ENCODE measurements at places on chromosomes 5 and 9.

GRCh38 chr5:141488591-141489561 is at the start of gene PCDHGC5:
Gene PCDHGC5, plus strand, starts transcription at chr5:141489081. Its CDS starts 160 bp downstream, at chr5:141489241.
- DNase-seq, result peak; percentile 82

GRCh38 chr9:112487008-112487798 is 576 bp downstream of the KIAA1958 start:
- peak; percentile 78 for DNase-seq

DNA sequence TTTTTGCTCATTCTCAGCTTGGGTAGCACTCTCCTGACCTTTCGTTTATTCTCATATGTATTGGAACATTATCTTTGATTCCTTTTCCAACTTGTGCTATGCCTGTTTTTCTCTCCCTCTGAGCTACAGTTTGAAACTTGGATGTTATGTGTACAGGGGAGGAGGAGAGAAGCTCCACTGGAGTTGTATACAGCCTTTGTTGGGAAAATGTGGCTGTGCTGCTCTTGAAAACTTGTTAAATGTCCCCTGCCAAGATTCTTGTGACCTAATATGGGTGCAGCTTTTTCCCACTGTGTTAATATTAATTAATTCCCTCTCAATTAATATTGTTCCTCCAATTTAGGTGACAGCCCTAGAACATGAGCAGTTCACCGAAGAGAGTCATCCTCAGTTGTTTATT is 235.4 kb downstream of the AOPEP start:
- DNase-seq, result no peak

DNA sequence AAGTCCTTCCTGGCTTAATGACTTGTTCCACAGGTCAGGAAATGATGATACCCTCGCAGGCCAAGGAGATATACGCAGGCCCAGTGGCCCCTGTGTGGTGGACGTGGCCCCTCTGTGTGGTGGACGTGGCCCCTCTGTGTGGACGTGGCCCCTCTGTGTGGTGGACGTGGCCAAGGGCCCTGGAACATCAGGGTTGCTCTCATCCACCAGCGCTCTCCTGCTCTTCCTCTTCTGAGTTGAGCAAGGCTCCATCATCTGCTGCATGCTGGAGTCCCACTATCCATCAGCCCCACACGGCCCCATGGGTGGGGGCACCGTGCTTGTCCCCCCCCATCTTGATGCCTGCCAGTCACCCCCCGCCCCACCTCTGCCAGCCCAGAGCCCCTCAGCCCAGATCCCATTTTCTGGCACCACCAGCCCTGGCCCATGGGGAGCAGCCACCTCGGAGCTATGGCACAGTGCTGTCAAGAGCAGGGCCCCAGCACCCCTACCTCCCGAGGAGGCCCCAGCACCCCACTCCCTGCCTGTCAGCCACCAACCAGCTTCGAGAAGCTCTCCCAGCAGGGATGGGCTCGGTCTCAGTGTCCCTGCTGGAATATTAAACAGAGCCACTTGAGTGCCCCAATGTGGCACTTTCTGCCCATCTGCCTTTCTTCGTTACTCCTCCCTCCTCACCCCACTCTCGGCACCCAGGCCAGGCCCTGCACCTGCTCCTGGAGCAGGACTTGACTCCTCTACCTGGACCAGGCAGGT is 8.1 kb downstream of the LRRC14B start:
- no peak for DNase-seq

DNA sequence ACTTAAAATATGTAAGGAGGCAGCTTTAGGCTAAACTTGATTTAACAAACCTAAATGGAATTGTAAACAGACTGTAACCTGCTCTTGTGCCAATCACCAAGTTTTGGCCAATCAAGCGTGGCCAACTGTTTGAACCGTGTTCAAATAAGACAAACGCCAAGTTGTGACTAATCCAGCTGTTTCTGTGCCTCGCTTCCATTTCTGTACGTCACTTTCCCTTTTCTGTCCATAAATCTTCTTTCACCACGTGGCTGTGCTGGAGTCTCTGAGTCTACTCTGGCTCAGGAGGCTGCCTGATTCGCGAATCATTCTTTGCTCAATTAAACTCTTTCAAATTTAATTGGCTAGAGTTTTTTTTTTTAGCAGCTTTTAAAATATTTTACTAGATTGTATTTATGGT is 71.3 kb downstream of the LIX1 start:
- peak; percentile 74 for DNase-seq

All from RKO (cell line).